ENCODE measurements at places on chromosomes 3 and 15.
A peak's percentile ranks its signal among the peaks of the same experiment; 100 is the strongest.

GRCh38 chr15:33100314-33100713 is 94.2 kb downstream of the FMN1 start:
- no peak for DNase-seq

GRCh38 chr15:52528564-52529340 is at the start of gene MYO5A:
TSS of gene MYO5A (minus strand) at chr15:52528880. CDS start at chr15:52528806, 74 bp downstream.
- DNase-seq: peak; percentile 80

DNA sequence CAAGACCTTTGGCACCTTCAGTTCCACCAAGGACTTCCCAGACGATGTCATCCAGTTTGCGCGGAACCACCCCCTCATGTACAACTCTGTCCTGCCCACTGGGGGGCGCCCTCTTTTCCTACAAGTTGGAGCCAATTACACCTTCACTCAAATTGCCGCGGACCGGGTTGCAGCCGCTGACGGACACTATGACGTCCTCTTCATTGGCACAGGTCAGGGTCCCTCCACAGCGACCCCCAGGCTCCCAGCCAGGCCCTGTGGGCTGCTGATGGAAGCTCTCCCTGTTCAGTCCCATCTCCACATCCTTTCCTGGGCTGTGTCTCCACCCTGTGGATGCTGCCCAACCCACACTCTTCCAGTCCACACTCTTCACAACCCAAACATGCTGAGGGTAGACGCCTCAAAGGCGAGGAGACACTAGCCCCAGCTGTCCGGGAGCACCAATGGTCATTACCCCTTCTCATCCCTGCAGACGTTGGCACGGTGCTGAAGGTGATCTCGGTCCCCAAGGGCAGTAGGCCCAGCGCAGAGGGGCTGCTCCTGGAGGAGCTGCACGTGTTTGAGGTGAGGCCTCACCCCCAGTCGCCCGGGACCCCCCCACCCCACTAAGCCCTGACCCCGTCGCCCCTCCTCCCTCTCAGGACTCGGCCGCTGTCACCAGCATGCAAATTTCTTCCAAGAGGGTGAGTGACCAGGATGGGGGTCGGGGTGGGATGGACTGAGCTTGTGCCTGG is 4.3 kb upstream of the LSMEM2 start:
- peak; percentile 62 for DNase-seq

GRCh38 chr15:79321876-79322275 is 11.0 kb downstream of the TMED3 start:
- DNase-seq: no peak

- no peak for DNase-seq
Measured at GRCh38 chr3:89332793-89333192, 225.4 kb downstream of the EPHA3 start.

DNA sequence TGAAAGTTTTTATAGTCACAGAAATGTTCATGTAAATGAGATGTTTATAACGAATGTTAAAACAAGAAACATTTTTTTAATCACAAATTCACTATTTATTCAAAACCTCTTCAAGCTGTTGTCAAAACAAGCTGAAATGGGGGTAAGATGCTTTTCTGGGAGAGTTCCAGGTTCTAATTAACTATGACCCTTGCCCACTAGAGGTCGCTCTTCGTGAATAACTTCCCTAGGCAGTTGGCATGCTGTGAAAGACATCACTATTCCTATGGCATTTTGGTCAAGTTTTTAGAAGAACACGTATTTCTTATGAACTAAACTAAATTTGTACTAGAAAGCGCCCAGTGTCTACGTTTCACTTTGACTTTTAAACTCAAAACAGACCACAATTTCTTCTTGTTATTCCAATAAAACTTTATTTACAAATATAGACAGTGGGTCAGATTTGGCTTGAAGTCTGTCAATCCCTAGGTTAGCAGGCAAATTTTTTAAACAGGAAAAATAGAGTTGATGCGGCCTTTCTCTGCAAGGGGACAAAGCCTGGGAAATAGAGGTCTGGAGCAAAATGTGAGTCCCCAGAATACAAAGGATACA is 62.8 kb upstream of the CMTM8 start:
- peak; percentile 52 for DNase-seq

GRCh38 chr15:48924528-48925393 is 39.0 kb downstream of the SHC4 start:
- no peak for DNase-seq

DNA sequence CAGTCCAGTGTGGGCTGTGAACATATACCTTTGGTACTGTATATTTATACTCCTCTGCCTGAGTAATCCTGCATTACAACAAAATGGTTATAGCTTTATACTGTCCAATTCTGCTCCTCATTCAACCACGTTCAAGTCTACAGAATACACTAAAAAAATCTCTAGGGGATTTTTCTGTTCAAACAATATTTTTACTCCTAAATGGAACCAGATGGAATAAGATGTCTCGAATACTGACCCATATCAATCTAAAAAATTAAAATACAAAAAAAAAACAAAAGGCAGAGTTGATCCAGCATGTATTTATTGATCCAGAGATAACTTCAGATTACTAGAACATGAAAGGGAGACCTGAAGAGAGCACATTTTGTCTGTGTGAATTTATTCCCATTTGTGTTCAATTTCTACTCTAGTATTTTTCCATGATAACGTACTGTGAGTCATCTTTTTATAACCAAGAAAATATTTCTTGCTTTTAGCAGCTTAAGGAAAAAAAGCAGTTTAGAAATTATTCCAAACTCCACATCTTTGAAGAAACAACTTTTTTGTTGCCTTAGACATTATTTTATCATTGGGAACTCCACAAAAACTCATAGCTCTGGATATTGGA is 910.7 kb downstream of the TBL1XR1 start:
- no peak for DNase-seq

- no peak for DNase-seq
Measured at GRCh38 chr3:115768661-115769060, 145.4 kb downstream of the GAP43 start.

DNA sequence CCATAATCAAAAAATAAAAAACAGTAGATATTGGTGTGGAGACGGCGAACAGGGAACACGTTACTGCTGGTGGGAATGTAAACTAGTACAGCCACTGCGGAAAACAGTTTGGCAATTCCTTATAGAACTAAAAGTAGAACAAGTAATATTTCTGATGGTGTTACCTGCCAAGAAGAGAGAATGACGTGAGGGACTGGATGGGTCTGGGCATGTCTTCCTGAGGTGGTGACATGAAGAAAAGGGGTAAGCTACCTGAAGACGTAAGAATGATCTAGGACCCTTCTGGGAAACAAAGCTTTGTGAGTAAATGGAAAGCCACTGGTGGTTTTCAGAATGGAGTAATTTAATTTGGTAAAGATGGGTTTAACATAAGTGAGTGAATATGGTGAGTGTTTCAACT is 19.4 kb upstream of the PLOD2 start:
- DNase-seq: no peak

DNA sequence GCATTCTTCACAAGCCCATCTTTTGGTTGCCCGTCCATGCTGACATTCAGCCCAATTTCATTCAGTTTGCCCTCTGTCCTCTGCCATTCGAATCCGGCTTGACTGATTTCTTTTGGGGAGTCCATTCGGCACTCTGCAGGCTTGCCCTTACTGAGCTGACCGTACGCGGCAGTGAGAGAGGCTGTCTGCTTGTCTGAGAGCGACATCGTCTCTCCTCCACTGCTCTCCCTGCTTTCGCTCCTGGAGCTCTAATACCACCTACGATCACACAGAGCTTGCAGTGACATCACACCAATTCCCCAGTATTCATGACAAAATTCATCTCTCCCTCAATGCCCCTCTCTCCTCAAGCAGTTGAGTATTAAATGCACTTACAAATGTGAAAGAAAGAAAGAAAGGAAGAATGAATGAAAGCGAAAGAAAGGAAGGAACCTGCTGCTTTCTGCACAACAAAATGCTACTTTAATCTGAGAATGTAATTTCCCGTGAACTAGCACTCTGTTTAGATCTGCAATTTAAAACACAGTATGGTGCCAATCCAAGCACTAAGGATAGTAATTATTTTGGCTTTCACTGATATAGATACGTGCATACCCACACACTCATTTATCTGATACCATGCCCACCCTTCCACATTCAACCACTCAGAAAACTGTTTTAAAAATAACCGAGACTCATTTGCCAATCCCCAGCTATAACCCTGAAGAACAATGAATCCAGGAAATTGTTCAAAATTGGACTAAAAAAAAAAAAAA is 89.5 kb downstream of the DHX30 start:
- no peak for DNase-seq

- peak; percentile 17 for DNase-seq
Measured at GRCh38 chr15:90481023-90481422, 48.7 kb upstream of the CRTC3 start.

DNA sequence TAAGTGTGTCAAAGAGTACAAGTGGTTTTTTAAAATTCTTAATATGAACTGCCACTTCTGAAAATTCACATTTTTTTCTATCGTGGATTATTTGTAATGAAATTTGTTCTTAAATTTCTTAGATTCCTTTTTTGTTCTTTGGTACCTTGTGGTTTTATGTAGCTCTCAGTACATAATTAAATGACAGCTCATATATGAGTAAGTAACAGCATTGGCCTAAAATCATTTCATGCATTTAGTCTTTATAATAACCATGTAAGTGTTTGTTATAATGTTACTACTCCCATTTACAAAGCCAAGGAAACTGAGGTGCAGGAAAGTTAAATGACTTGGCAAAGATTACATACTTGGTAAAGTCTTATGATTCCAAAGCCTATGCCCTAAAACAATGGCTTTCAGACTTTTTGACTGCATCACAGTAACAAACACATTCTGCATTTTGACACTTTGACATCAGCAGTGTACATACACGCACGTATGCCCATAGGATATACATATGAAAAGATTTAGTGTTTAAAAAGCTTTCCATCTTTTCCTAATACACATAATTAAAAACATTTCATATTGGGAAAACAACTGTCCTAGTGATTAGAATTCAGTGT is 14.9 kb downstream of the SPRED1 start:
- no peak for DNase-seq

DNA sequence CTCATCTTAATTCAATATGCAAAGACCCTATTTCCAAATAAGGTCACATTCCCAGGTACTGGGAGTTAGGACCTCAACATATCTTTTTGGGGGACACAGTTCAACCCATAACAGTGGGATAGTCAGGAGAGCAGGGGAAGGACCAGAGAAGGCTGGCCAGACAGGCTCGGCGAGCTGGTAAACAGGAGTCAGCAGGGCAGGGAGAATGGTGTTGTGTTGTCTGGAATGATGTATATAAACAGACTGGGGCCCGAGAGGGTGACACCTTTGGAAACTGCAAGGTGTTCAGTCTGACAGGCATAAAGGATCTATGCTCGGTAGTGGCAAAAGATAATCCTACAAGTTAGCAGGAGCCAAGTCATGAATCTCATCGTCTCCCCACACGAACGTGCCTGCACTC is 10.1 kb upstream of the PPP1R2 start:
- no peak for DNase-seq

DNA sequence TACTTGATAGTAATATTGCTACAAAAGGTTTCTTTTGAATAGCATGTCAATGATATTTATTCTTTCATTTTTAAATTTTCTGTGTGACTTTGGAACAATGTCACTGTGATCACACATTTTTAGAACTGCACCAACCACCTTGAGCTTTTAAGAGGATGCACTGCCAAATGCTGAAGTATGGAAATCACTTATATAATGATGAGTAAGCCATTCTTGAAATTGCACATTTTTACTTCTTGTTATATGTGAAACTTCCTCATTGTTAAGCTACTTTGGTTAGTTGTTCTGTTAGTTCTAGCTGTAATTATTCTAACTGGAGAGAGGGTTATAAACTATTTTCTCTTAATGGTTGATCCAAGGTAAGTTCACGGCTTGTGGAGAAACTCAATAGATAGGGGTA is 547.5 kb downstream of the ZIC1 start:
- no peak for DNase-seq

DNA sequence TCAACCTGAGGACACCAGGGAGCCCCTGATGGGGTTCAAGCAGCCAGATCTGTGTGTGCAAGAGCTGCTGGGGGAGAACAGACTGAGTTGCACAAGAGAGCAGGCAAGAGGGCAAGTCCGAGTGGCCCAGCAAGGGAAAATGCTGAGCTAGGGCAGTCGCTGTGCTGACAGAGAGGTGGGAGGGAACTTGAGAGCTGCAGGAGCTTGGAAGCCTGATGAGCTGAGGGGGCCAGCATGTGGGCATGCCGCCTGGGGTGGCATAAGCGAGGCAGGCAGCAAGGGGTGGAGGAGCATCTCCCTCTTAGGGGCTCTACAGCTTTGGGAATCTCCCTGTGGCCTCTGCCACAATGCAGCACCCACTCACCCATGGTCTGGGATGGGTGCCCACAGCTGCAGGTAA is 4.7 kb upstream of the CORO2B start:
- DNase-seq: no peak

- no peak for DNase-seq
Measured at GRCh38 chr3:14376348-14377043, 25.9 kb upstream of the SLC6A6 start.

- DNase-seq: no peak
Measured at GRCh38 chr3:160012108-160012507, 23.5 kb downstream of the IL12A start.

- no peak for DNase-seq
Measured at GRCh38 chr3:53506110-53506762, 11.8 kb downstream of the CACNA1D start.

GRCh38 chr15:37788767-37789396 is 145.6 kb upstream of the TMCO5A start:
- DNase-seq: no peak

- DNase-seq: no peak
Measured at GRCh38 chr3:26625187-26625586, 2.6 kb downstream of the LRRC3B start.

DNA sequence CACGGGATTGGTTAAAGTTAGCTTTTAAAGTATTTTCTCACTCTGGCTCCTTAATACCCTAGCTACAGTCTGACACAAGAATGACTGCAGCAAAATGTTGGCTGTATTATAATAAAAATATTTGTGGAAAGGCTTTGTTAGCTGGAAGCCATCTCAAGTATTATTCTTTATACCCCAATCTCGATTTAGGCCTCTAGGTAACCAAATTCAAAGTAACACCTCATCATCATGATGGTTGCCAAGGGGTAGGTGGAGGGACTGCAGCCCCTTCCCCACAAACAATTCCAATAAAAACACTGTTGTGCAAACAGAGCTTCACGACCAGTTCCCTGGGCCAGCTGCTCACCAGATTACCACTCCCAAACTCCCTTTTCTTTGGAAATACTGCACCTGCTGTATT is 759 bp upstream of the GMPS start:
- no peak for DNase-seq

- DNase-seq: no peak
Measured at GRCh38 chr3:186538779-186539178, 5.4 kb downstream of the CRYGS start.

All from activated CD8-positive, alpha-beta memory T cell treated with anti-CD3 and anti-CD28 coated beads, Interleukin-2, amount 50 U/mL, for 4 hours (primary cell).